ENCODE measurements at places on chromosomes 7 and 10.

DNA sequence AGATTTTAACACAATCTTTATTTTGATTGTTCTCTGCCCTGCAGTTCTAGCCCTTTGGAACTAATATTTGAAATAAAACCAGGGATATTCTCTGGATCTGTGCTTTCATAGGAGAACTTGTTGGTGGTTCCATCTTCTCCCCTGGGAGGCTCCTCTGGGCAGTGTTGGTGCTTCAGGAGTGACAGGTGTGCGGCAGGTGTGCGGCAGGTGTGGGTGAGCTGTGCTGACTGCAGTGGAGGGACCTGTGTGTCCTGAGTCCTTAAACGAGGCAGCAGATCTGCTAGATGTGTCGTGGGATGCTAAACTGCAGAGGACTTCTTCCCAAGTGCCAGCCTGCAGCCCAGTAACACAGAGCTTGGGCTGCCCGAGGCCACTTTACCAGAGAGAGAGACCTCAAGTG lies 98.4 kb downstream of the LYZL1 start:
- peak; percentile 31 for DNase-seq

GRCh38 chr7:95907337-95907736 lies 135.0 kb downstream of the DYNC1I1 start:
- no peak for DNase-seq

GRCh38 chr10:19577381-19577780 lies 238.9 kb upstream of the PLXDC2 start:
- DNase-seq, result no peak

- DNase-seq, result no peak
Observed at GRCh38 chr10:67936416-67936815, 52.0 kb downstream of the SIRT1 start.

- no peak for DNase-seq
Observed at GRCh38 chr10:24915304-24915703, 37.1 kb downstream of the PRTFDC1 start.

DNA sequence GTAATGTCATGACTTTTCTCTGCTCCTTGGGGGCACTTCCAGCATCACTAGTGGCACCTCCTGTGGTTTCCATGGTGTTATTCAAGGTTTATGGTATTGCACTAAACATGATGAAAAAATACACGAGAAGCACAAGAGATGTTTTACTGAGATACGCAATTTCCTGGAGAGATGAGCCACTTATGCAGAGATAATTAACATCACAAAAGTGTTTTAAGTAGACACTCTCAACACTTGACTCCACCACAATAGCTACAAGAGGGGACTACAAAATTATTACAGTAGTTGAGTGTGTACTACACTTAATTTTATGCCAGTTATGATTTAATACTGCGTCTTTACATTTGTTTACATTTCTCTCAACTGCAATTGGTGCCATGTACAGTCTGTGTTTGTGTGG lies 906.7 kb downstream of the DNAJB9 start:
- peak; percentile 39 for DNase-seq

DNA sequence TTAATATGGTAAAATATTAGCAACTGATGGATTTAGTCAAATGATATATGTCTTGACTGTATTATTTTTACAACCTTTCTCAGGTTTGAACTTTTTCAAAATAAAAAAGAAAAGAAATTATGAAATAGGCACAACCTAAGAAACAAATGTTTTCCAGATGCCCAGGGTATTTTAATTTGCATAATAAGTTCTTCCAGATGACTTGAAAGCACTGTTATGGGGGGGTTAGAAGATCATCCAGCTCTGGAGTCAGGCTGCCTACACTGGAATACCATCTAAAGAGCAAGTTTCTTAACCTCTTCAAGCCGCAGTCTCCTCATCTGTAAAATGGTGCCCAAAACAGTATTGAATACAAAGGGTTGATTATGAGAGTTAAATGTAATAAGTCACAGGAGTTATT lies 32.1 kb downstream of the CREB3L2 start:
- DNase-seq, result no peak

- DNase-seq, result no peak
Observed at GRCh38 chr7:144824360-144824759, 11.5 kb downstream of the TPK1 start.

- DNase-seq, result no peak
Observed at GRCh38 chr10:43111921-43112607, 26.2 kb upstream of the CSGALNACT2 start.

Measured in NCI-H748 treated with DMSO at 0.1 percent for 48 hours (cell line).